ENCODE measurements at places on chromosomes 11 and 22.

DNA sequence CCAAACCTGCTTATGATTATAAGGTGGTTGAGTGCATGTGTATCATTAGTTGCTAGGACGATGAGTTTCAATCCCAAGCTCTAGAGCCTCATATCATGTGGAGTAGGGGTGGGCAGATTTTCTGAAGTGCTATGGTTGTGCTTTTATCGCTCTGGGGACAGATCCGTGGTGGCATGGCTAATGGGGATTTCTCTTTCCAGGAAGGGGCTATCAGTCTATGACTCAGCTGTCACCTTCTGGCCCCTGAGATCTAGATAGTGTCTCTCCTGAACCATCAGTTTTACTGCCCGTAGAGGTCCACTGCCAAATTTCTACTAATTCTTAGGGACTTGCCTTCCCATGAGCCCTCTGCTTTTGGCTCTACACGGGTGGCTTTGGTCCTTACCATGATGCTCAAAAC, 51.8 kb downstream of the FDX1 start:
- DNase-seq = no peak

GRCh38 chr11:61349189-61349751, 12.4 kb downstream of the CYB561A3 start:
- DNase-seq = no peak

GRCh38 chr11:18463439-18463838, 7.8 kb downstream of the LDHAL6A start:
- DNase-seq = no peak

DNA sequence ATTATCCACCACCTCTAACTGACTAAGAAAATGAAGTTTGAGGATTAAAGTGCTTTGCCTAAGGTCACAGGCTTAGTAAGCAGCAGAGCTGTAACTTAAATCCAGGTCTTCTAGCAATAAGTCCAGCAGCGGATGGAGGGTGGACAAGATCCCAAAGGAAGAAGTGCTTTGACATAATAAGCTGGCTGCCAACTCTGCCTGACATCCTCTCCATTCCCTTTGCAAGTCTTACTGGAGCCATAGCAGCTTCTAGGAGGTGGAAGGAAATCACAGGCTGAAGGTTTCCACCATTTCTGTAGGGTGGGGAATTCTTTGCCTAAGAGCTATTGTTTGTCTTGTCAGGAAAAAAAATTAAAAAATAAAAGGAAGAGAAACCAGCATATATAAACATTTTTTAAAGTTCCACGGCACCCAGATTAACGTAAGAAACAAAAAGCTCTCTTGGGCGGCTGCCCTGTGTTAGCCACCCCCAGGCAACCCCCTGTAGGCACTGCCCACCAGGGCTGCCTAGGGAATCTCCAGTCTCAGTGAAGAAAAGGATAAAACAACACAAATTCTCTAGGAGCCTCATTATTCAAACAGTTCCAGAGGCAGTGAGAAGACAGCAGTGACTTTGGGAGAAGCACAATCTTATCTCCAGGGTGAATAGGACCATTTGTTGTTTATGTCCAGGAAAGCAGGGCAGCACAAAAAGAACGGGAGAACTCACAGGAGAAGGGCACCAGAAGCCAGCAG, 380.8 kb upstream of the CADM1 start:
- DNase-seq = no peak

- no peak for DNase-seq
Measured at GRCh38 chr11:66696146-66696545, 18.5 kb upstream of the RBM4B start.

- DNase-seq = no peak
Measured at GRCh38 chr11:12674936-12675696, 895 bp downstream of the TEAD1 start.

DNA sequence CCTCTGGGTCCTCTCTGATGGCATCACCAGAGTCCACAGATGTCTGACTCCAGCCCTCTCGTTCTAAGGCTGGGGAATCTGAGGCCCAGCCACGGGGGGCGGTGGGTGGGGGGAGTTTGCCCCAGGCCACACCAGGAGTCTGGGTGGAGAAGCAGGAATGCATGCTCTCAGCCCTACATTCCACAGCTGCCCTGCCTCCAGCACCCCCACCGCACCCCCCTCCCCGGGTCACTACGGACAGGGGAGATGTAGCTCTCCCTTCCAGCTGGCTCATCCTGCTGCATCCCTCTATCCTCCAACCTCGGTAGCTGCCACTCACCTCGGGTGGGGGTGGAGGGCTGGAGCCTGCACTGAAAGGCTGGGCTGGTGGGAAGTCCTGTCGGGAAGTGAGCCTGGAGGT, 2.3 kb upstream of the PVALB start:
- no peak for DNase-seq

GRCh38 chr11:66851239-66851596, 5.6 kb upstream of the LRFN4 start:
- no peak for DNase-seq
